SW480 (cell line): ENCODE measurements at places on chromosomes 13 and 19.
A peak's percentile ranks its signal among the peaks of the same experiment; 100 is the strongest.

- no peak for DNase-seq
Measured at GRCh38 chr19:35665604-35666003, 713 bp upstream of the UPK1A start.

GRCh38 chr13:113119822-113120189 lies 2.8 kb upstream of the F10 start:
- no peak for DNase-seq

DNA sequence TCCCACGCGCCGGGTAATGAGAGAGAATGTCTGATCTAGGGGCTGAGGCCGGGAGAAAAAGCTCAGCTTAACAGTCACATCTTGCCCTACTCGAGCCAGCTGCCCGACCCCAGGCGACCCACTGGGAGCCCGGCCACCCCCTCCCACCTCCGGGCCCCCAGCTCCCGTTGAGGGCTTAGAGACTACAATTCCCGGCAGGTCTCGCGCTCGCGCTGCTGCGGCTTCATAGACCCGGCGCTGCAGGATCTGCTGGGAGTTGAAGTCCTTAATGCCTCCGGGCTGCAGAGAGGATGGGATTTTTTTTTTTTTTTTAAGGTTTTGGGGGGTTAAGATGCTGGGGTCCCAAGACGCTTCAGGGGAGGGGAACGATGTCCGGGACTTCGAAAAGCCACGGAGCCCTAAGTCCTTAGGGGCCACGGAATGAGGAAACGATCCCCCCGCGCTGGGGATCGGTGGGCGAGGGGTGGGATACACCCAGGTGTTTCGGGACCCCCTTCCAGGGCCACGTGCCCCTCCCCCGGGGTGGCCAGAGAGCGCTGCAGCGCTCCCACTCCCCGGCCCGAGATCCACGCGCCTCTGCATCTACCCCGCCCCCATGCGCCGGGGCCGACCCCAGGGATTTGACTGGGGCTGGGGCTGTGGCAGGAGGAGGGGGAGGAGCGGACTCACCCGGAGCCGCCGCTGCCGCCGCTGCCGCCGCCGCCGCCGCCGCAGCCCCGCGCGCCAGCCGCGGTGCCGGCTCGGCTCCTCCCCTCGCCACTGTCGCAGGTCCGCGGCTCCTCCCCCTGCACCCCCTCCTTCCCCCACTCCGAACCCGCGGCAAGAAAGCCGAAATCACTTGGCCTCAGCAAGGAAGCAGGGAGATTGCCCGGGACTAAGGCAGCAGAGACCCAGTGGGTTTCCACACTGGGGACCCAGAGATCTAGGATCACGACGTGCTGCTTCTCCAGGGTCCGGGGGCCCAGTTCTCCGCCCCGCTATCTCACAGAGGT lies at the start of gene SYT3:
Gene SYT3, minus strand, starts transcription at position 761 of the 992 bp plus-strand sequence. CDS start 2,470 bp downstream, outside the sequence.
- no peak for DNase-seq

DNA sequence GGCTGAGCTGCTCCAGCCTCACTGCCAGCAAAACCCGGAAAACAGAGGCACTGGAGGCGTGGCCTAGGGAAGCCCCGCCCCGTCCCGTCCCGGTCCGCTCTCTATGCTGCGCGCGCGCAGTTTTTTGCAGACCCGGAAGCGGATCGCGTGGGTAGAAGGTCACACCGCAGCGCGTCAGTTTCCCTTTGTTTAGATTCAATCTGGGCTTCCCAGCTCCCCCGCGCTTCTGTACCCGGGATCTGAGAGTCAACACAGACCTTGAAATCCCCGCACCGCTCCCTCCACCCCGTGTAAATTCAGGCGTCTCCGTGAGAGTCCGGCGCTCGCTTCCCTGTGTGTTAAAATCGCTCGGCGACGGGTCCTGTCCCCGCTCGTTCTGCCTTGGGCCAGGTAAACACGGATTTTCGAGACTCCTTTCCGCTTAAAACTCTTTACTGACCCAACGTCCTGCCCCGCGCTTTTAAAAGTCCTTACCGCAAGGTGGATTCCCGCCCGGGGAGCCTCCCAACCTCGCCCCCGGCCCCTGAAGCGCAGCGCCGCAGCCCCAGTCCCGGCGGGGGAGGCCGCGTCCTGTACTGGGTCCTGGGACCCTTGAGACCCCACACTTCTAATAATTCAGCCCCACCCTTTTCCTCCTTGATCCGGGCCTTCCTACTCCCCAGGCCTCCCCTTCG lies at the start of gene ZNF610:
Gene ZNF610, plus strand, starts transcription at position 127 of the 674 bp plus-strand sequence. CDS start 12,930 bp downstream, outside the sequence.
- peak; percentile 33 for DNase-seq

DNA sequence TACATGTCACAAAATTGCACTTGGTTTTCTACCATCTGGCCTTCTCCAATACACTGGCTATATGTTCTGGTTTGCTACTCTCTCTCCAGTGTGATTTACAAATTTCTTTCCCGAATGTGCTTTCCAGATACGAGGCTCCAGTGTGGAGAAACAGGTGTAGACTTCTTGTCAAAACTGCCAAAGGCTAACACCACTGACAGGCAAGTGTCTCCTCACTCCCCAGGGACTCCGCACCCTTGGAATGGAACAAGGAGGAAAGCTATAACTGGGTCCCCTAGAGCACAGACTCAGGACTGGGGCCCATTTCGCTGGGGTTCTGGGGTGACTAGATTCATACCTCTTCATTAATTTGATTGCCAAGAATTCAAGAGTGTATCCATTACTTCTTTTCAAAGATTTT lies 161.8 kb downstream of the FOXO1 start:
- no peak for DNase-seq

DNA sequence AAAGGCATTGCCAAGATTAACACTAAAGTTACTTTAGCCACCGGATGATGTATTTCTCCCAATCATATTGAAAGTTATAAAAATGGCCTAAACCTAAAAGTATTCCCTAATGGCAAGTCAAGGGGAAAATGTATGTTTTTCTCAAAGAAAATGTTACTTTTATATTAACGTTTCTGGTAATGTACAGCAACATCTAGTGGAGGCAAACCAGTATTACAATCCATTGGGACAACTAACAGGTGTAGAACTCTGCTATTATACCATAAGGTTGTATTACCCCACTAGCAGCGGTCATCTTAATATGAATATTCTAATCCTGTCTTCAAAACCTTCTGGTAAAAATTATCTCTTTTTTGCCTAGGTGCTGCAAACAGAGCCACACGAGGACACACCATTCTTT lies 69.2 kb downstream of the ZNF100 start:
- DNase-seq: no peak

DNA sequence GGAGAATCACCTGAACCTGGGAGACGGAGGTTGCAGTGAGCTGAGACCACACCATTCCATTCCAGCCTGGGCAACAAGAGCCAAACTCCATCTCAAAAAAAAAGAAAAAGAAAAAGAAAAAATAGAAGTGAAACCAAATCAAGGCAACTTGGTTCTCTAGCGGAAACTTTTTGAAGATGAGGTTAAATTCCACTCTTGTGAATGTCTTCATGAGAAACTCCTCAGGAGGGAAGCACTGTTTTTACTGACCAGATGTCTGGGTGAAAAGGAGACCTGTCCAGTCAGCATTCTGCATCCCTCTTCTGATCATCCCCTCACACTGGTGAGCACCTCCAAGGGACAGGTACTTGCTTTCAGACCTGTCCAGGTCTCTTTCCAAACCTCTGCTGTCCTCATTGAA lies 15.8 kb downstream of the BRD4 start:
- DNase-seq: no peak

DNA sequence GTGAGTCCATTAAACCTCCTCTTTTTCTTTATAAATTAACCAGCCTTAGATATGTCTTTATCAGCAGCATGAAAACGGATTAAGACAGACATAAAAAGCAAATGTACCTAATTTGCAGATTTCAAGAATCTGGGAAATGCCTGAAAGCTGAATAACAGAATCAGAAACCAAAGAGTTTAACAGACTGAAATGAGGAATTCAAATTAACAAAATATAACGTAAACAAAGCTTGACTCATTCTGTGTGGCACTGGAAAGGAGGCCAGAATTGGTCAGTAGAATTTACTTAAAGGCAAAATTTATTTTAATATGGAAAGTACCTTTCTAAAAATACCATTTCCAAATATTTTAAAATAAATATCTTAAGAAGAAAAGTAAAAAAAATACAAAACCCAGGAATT lies 540.6 kb upstream of the HTR2A start:
- DNase-seq: no peak

- DNase-seq: no peak
Measured at GRCh38 chr13:80555796-80556678, 215.1 kb upstream of the SPRY2 start.

- DNase-seq: no peak
Measured at GRCh38 chr19:10646456-10647159, 7.5 kb upstream of the ILF3 start.

DNA sequence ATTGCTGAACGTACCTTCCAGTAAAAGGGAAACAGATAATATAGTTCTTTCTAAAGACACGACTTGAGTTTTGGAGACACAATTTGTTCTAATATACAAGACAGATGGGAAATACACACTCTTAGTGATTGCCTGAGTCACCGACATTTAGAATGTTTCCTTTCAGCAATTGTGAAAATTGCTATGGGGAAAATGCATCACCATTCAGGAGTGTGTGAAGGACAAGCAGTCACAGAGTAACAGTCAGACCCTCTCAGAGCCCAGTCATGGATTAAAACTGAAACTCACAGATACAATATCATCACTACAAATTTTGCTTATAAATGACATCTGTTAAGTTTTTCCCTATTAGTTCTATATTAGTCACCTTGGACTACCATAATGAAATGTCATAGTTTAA lies 286.1 kb downstream of the SPRY2 start:
- no peak for DNase-seq

GRCh38 chr19:54464630-54465425 lies 1.2 kb upstream of the LENG9 start:
- peak; percentile 98 for DNase-seq

GRCh38 chr19:55598034-55598433 lies 1.3 kb downstream of the FIZ1 start:
- DNase-seq: no peak

GRCh38 chr13:77918391-77919245 lies at the start of gene EDNRB:
Gene EDNRB (minus strand): TSS chr13:77918831. CDS start chr13:77918573, 258 bp downstream.
- DNase-seq: no peak

GRCh38 chr19:55406826-55407549 lies 600 bp downstream of the UBE2S start:
- DNase-seq: no peak
